HFF-Myc (cell line): ENCODE measurements at places on chromosomes 4 and X.

- no peak for DNase-seq
Measured at GRCh38 chr4:180558427-180558826, 1684.8 kb upstream of the TENM3 start.

DNA sequence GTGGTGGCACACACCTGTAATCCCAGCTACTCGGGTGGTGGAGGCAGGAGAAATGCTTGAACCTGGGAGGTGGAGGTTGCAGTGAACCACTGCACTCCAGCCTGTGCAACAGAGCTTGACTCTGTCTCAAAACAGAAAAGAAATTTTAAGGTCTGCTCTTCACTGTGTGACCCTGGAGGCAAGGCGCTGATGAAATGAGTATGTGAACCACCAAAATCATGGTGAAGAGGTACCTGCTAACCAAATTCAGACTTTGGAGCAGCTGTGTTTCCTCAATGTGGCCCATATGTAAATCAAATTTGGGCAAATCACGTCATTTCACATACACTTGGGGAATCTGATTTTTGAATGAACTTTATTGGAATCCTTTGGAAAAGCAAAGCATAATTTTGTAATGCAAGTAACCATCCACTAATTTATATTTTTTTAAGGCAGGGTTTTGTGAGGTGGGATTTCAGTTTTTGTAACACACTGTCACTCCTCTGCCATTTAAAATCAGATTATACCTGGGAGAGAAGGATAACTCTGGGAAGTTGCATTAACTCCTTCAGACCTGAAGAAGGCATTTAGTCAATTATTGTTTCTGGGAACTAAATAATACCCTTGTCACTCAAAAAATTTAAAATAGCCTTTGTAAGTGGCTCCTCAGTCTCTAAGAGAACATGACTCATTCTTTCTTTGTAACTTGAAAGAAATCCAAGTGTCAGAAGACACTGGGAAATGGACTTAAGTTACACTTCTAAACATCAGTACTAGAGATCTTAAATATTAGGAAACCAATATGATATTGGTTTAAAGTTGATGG is 24.0 kb downstream of the DOCK11 start:
- DNase-seq: no peak

DNA sequence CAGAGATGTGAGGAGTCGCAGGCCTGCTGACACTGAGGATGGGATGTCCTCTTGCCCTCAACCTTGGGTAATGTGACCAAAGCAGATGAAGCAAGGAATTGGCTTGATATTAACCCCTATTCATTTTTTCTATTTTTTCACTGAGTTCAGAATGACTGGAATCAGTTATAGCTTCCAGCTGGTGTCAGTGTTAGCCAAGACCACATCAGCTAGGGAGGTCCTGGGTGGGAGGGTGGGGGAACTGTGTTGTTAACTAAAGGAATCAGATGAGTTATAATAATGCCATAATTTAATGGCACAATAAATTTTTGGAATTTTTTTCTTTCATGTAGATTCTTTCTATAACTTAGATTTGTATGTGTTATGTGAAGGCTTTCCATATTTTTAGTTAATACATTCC is 91.9 kb downstream of the EGF start:
- no peak for DNase-seq

DNA sequence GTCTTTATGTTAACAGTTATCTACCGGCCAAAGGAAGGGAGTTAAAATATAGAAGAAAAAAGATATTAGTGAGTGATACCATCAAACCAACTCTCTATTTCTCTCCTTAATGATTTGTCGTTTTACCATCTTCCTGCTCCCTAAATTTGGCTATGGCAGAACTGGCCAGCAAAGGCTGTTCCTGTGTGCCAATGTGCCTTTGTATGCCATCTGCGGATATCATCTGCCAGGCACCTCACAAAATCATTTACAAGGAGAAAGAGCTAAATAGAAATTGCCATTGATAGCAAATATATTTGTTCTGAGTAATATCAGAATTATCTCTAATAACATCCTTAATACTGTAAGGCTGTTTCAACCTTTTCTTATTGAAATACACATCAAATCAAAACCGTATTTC is 22.4 kb downstream of the GPM6A start:
- no peak for DNase-seq

- no peak for DNase-seq
Measured at GRCh38 chr4:42361456-42361855, 35.8 kb upstream of the SHISA3 start.

DNA sequence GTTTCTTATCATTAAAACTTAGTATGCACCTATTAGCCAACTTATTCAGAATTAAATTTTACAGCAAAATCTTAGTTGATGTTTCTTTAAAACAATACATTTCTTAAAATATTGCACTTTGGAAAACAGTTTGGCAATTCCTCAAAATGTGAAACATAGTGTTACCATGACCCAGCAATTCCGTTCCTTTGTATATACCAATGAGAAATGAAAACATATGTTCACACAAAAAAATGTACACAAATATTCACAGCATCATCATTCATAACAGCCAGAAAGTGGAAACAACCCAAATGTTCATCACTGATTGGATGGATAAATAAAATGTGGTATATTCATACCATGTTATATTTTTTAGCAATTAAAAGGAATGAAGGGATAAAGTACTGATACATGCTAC is 50.2 kb downstream of the WDR44 start:
- no peak for DNase-seq

DNA sequence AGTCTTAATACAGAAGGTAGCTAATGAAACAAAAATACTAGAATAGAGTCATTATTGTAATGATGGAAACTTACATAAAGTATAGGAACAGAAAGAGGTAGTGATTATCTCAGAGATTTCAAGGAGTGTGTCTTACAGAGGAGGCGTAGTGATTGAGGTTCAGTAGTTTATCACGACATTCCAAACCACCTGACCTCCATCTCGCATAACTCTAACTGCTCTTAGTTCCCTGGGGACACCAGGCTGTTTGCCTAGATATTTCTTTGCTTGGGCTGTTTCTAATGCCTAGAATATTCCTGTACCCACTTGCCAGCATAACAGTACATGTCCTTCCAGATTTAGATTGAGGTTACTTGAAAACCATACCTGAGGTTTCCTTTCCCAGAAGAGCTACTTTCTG is 29.1 kb downstream of the STAG2 start:
- no peak for DNase-seq

- DNase-seq: no peak
Measured at GRCh38 chr4:16692046-16692445, 206.4 kb downstream of the LDB2 start.

GRCh38 chr4:138013625-138014024 is 228.5 kb downstream of the SLC7A11 start:
- DNase-seq: no peak

DNA sequence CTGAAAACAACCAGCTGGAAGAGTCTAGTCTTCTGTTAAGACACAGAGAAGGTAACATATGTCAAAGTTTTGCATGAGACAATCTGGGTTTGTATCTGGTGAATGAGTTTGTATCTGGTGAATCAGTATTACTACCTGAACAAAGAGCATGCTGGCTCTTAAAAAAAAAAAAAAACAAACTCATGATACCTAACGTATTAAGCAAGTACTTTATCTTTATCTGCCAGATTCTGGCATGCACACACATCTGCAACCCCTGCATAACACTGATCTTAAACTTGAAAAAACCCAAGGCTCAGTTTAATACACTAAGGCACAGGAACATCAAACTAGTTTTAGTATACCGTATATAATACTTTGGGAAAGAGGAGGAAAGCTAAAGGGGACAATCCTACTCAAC is 5.8 kb downstream of the YTHDC1 start:
- DNase-seq: no peak

- DNase-seq: no peak
Measured at GRCh38 chrX:13808865-13809264, 8.0 kb downstream of the GPM6B start.

DNA sequence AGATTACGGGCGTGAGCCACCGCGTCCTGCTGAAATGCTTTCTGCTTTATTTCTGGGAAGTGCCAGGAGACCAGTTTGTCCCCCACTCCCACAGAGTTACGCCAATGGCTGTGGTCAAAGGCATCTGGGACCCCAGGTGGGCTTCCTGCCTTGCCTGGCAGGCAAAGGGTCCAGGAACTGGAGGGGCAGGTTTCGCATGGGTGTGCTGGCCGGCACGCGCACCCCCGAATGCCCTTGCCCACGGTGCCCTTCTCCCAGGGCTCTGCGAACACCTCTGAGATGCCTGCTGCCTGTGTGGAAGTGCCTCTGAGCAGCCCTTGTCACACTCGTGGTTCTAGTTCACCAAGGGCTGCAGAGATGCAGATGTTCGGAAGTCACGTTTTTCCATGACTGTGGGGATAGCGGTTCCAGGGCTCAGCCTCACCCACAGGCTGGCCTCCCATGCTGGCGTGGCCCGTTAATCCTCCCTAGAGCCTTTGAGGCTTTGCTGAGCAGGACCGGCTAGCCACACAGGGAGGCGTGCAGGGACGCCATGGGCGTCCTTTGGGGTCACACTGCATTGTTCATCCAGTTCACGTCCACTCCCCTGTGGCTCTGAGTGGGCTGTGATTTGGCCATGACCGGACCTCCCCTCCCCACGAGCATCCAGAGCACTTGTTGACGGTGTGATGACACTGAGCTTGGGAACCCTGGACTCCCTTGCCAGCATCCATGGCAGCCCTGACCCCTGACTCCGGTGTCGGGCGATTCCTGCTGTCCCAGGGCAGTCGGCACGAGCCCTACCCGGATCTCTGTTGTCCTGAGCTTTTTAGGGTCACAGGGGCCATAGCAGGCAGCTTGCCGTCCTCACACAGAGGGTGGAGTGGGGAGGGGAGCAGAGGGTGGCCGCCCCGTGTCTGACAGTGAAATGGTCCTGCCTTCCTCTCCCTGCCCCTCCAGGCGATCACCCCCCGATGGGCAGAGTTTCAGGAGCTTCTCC is 12.7 kb upstream of the ADD1 start:
- DNase-seq: no peak

DNA sequence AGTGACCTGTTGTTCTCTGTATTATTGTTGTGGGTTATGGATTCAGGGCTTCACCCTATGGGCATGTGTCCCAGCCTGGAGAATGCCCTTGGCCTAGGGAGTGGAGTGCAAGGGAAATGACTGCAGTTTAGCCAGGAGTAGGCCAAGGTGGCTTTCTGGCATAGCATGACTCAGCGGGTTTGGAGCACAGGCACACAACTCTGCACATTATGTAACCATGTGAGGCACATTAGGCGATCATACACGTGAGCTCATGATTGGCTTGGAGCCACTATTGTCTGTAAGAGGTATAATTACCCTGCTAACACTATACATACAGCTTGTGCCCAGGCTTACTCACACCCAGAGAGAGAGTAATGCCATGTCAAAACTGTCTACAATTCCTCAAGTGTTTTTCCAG is 35.1 kb upstream of the TACR3 start:
- no peak for DNase-seq

DNA sequence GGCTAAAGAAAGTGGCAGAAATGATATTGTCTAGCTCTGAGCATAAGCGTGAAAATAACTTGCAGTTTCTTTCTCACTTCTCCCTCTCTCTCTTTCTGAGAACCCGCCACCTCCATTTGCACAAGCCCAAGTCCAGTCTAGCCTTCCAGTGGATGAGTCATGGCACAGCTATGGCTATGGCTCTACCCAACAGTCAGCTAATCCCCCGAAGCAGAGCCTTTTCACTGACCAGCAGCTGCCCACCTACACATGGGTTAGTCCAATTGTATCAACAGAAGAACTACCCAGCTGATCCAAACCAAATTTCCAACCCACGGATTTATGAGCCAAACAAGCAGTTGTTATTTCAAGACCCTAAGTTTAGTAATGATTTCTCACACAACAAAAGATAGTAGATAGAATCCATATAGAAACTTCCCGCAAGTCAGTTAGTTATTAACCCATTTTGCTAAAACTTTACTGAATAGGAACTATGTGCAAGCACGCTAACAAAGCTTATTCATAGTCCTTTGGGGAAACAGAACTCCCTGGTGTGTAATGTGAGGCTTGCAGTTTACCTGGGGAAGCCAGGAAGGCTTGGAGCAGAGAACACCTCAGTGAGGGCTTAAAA is 282.3 kb downstream of the INPP4B start:
- no peak for DNase-seq

GRCh38 chr4:163564221-163564720 is 69.8 kb downstream of the TMA16 start:
- no peak for DNase-seq

DNA sequence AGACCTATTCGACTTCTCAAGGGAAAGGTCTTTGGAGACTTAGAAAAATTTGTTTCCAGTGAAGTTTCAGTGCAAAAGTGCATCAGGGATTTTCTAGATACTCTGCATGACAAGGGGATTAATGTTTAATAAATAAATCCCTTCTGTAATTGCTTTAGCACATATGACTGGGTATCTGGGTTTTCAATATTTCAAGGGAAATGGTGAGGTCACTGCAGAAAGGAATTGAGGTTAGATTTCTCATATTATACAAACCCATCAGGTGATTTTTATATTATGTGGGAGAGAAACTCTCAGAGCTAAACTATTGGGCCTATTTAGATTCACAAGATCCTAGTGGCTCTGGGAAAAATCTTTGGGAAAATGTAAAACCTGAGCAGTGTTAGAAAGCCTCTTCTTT is 48.3 kb upstream of the SLC4A4 start:
- DNase-seq: no peak

DNA sequence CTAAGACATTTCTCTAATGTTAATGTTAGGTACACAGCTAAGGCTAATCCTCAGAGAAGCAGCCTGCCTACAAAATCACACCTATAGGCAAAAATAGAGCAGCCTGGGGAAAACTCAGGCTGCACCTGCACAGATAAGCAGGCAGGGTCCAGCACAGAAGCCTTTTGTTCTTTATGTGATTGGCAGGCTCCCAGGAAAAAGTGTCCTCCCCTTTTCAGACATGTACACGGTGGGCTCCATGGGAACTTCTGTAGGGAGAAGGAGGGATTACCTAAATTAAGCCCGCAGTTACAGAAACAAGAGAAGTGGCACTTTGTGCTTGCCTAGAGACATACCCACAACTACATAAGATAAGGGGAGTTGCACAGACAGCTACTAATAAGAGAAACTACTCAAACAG is 4.0 kb upstream of the HSPA4L start:
- DNase-seq: no peak

DNA sequence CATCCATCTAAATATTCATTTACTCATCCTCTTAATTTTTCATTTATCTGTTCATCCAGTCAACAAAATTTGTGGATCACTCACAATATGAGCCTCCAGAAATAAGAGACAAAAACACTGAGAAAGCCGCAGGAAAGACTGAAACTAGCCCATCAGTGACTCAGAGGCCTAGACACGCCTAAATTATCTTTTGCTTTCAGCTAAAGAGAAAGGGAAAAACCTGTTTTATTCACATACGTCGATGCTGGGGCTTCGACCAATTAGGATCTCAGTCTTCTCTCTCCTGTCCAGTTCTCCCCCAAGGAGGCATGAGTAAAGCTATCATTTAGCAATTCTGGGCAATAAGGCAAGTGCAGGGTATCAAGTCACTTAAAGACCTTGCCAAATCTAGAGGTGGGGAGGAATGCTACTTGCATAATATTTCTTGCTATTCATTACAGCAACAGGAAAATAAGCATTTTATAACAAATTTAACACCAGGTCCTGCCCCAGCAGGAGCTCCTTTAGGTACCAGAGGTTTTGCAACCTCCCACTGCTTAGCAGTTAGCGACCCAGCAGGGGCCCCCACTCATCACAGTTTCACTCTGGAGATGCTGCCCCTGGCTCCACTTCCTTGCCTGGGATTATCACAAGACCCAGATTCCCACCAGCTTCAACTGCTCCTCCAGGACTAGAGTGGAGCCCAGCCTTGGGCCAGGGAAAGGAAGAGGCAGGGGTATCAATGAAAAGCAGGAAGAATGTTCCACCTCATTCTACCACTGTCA is 30.1 kb upstream of the TMEM154 start:
- DNase-seq: no peak
